ENCODE measurements at places on chromosomes 3 and 15. TPM values are rescaled to one million over a fixed set of nuclear protein-coding genes. Genes with fewer than 3 reads are reported as not detected.
A peak's percentile ranks its signal among the peaks of the same experiment; 100 is the strongest.

DNA sequence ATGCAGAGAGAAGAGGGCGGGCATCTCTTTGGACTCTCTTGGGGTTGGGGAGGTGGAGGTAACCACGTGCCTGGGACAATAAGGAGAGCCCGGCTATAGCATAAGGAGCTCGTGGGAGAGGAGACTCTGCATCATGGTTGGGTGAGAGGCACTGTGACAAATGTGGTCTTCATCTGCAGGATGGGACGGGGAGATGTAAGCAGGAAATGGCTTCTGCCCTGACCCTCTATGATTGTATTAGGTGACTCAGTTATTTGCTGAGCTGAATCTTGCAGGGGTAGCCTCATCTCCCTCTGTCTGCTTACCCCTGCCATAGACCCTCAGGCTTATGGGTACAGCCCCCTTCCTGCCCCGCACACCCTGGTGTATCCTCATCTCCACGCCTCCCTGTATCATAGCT is 48.7 kb downstream of the CORO2B start:
- no peak for DNase-seq

GRCh38 chr3:153762411-153763235 is 358.6 kb upstream of the ARHGEF26 start:
- no peak for DNase-seq

DNA sequence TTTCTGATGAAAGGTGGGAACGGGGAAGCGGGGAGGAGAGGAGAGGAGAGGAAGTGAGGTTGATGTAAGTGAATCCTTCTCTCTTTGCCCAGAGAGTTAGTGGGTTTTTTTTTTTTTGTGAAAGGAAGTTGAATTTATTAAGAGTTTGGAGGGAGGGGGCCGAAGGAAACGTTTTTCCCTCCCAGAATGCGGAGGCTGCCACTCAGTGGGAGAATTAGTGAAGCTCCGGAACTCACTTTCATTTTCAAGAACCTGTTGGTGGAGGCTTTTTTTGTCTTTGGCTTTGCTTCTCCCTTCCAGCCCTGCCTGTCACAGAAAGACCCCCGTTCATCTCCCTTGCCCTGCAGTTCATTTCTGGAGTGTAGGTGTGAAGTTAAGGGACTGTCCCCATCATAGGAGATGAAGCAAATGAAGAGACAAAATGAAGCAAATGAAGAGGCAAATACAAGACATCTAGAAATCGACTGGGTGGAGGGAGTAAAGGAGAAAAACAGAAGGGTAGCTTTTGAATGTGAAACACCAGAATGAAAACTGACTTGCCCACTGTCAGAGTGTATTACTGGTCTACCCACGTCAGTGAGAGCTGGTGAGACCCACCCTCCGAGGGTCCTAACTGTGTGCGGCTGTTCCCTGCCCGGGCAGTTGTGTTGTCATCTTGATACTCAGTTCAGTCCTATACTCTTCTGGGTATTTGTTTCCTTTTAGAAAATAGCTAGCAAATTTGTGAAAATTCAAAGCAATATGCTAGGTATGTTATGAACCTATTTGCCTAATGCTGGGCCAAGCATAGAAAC is 91.5 kb downstream of the ITPR1 start:
- peak; percentile 5 for DNase-seq

- DNase-seq: no peak
Observed at GRCh38 chr15:41648770-41649169, 11.4 kb upstream of the MGA start.

PIK3CB gene
- total RNA-seq: 17.9 TPM

GRCh38 chr15:74783808-74784175 is 1.9 kb downstream of the CSK start:
- no peak for DNase-seq
